ENCODE measurements at places on chromosomes 1 and 21.

DNA sequence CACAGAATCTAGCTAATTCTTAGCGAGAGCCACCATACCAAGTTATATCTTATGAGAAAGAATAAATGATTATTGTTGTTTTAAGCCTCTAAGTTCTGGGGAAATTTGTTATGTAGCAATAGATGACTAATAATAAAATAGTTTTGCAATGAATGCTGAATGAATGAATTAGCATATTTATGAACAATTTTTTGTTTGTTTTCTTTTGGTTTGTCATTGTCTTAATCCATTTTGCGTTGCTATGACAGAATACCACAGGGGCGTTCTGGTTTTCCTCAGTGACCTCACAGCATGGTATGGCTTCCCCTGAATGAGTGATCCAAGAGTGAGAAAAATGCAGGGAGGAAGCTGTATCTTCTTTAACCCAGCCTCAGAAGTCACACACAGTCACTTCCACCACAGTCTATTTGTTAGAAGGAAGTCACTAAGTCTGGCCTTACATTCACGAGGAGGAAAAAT, 53.8 kb upstream of the HPDL start:
- no peak for DNase-seq

DNA sequence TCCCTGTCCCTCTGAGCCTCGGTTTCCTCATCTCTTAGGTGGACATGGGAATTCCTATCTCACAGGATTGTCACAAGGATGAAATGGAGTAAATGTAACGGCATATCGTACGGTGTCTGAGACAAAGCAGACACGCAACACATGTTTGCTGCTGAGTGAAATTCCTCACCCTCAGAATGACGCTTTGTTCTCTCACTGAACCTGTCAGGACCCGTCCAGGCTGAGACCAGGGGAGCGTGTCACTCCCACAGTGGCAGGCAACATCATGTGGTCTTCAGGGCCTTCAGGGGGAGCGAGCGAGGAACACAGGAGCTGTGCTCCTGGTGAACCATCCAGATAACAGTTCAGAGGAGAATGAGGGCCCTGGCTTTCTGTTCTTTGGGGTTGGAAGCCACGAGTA, 74.2 kb downstream of the TOMM20 start:
- DNase-seq = no peak

DNA sequence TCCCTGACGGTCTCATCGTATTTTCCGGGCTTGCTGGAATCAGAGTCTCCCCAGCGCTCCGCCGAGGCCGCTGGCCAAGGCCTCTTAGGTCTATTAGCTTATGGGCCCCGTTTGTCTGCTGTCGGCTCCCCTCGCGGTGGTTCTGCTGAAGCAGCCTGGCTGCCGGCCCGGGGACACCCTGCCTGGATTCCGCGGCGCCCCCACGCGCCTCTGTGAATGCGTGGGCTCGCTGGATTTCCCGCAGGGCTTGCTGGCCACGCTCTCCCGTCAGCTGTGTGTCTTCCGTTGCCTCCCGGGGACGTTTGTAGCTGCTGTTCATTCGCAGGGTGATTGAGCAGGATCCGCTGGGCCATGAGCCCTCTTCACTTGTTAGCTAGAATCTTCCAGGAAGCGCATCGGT, 8.4 kb downstream of the LRRC3 start:
- DNase-seq = no peak

- no peak for DNase-seq
Observed at GRCh38 chr1:151756291-151756690, 7.0 kb downstream of the MRPL9 start.

DNA sequence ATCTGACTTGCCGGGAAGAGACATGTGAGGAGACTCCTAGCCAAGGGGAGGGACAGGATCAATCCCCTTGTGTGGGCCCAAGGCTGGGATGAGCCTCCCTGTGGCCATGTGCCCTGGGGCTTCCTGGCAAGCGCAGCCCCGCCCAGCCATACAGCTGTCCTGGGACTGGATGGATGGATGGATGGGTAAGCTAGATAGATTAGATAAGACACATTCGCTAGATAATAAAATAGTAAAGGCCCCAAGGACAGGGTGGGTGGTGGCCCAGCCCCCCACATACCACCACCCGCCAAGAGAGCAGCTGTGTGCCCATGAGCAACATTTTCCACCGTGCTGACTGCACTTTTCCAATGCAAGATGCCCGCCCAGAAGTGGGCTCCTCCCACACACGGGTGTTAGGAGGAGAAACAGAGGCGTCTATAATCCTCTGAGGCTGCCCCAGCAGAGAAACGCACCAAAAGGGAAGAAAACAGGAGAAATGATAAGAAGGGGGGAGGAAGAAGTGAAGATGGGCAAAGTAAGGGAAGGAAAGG, 25.1 kb downstream of the ZBTB17 start:
- peak; percentile 57 for DNase-seq

GRCh38 chr21:38787461-38788274, 18.1 kb upstream of the ETS2 start:
- no peak for DNase-seq

DNA sequence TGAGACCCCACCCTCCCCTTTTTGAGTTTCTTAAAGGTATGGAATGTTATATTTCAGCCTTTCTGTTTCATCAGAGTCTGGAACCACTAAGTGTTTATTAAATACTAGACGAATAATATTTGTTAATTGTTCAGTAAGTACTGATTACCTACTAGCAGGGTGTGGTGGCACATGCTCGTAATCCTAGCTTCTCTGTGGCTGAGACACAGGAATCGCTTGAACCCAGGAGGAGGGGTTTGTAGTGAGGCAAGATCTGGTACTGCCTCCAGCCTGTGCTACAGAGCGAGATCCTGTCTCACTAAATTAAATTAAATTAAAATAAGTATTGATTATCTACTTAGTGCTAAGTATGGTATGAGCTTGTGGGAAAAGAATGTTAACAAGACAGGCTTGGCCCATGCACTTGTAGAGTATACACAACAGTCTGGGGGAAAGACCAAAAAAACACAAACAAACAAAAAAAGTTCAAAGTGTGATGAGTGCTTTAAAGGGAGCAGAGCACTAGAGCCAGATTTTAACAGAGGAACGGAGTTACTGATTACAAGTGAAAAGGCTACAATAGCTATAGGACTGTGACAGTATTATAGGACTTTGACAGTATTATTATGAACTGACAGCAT, 2.4 kb downstream of the CEPT1 start:
- no peak for DNase-seq

DNA sequence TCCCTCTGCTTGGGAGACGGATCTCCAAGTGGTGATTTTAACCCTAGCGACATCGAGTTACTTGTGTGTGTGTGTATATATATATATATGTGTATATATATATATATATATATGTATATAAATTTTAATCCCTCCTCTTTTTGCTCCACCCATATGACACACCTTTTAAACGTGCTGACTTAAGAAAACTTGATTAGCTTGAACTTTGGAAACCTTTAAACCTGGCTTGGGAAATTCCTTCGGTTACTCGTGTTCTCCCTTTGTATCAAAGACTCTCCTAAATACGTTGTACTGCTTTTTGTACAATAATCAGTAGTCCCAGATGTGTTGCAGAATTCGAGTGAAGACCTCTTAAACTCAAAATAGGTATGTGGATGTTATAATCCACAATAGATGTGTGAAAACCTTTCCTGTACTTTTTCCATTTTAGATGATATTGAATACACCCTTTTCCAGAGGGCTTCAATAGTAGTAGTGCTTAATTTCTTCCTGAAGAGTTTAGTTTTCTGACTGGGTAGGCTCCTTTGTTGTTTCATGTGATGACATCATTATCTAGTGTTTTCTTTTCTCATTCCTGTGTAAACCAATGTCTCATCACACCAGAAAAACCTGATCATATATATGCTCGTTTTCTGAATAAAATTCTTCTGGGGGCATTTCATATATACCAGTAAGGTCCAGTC, 1.4 kb downstream of the RNF11 start:
- no peak for DNase-seq

- DNase-seq = no peak
Observed at GRCh38 chr1:242081446-242081845, 82.5 kb upstream of the MAP1LC3C start.

DNA sequence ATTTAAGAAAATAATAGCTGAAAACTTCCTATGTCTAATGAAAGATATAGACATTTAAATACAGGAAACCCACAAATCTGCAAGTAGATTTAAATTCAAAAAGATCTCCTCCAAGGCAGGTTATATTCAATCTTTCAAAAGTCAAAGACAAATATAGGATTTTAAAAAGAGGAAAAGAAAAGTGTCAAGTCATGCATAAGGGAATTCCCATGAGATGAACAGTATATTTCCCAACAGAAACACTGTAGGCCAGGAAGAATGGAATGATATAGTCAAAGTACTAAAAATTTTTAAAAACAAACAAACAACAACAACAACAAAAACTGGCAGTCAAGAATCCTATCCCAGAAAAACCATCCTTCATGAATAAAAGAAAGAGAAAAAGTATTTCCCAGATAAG, 806.5 kb upstream of the BRINP3 start:
- no peak for DNase-seq

GRCh38 chr1:204036882-204037655, 35.8 kb upstream of the SOX13 start:
- no peak for DNase-seq

GRCh38 chr1:223726380-223727001, 14.2 kb downstream of the CAPN2 start:
- peak; percentile 92 for DNase-seq

- DNase-seq = no peak
Observed at GRCh38 chr21:33244779-33245105, 15.0 kb downstream of the IFNAR2 start.

DNA sequence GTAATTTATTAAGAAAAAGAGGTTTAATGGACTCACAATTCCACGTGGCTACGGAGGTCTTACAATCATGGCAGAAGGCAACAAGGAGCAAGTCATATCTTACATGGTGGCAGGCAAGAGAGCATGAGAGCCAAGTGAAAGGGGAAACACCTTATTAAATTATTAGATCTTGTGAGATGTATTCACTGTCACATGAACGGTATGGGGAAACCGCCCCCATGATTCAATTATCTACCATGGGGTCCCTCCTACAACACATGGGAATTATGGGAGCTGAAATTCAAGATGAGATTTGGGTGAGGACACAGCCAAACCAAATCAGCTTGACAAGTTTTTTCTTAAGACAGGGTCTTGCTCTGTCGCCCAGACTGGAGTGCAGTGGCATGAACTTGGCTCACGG, 14.3 kb downstream of the DAP3 start:
- no peak for DNase-seq
